ENCODE measurements at places on chromosomes 13 and 19. TPM values are rescaled to one million over a fixed set of nuclear protein-coding genes. Genes with fewer than 3 reads are reported as not detected.

GRCh38 chr13:43693639-43694038 is 93.1 kb downstream of the ENOX1 start:
- no peaks in the 10 kb centered on the region for H3K36me3 ChIP-seq
- H3K27ac ChIP-seq, result no peak overlapping the region
- no peaks in the 10 kb centered on the region for H3K4me1 ChIP-seq

DNA sequence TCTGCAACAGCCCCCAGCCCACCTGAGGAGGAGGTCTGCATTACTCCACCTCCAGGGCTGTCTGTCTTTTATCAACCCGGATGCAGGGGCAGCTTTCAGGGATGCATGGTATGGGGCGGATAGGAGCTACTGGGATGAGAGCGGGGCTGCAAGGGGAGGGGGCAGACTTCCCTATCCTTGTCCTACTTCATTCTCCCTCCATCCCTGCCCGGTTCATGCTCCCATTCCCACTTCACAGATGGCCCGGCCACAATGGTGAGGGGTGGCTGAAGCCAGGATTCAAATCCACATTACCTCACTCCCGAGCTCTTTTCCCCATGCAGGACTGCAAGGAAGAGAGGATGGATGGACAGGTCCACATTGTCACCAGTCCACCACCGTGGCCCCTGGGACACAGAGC is 40.5 kb upstream of the VSTM2B start:
- H3K27ac ChIP-seq, result no peak overlapping the region
- H3K4me3 ChIP-seq, result no peak overlapping the region
- no peaks in the 10 kb centered on the region for H3K27me3 ChIP-seq

GRCh38 chr13:105272660-105273631 is 1262.5 kb downstream of the EFNB2 start:
- DNase-seq, result no peak
- H3K27ac ChIP-seq, result no peak overlapping the region

- H3K4me3 ChIP-seq, result peak overlapping the region; percentile 61
- peak; percentile 65 for DNase-seq
- H3K36me3 ChIP-seq, result no peaks in the 10 kb centered on the region
- no peaks in the 10 kb centered on the region for H3K27me3 ChIP-seq
These were observed 2.0 kb upstream of the TSHZ3 start for GRCh38 chr19:31351056-31351854.

GRCh38 chr19:41224632-41225031 is 5.6 kb downstream of the AXL start:
- no peak overlapping the region for H3K4me3 ChIP-seq
- peaks cover 10% of the 10 kb centered on the region for H3K4me1 ChIP-seq
- DNase-seq, result no peak
- H3K27ac ChIP-seq, result no peak overlapping the region

Gene NBEA
- 18.7 TPM for total RNA-seq

DNA sequence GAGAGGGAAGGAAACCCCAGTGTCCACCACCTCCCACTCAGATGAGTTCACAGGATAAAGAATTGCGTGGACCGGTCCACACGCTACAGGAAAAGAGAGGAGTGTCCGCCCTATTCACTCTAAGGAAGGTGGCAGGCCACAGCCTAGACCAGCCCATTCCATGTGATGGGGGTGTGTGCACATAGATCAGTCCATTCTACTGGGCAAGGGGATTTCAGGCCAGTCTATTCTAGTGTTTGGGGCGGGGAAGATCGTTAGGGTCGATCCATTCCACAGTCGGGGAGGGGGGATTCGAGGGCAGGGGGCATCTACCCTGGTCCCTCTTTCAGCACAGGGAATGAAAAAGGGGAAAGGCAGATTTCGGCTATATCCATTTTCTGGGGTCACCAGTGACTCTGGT is 7.8 kb downstream of the FIZ1 start:
- H3K4me1 ChIP-seq, result peaks cover 3% of the 10 kb centered on the region
- DNase-seq, result no peak
- H3K27me3 ChIP-seq, result no peaks in the 10 kb centered on the region
- H3K36me3 ChIP-seq, result no peaks in the 10 kb centered on the region
- H3K4me3 ChIP-seq, result no peak overlapping the region
- H3K27ac ChIP-seq, result no peak overlapping the region

DNA sequence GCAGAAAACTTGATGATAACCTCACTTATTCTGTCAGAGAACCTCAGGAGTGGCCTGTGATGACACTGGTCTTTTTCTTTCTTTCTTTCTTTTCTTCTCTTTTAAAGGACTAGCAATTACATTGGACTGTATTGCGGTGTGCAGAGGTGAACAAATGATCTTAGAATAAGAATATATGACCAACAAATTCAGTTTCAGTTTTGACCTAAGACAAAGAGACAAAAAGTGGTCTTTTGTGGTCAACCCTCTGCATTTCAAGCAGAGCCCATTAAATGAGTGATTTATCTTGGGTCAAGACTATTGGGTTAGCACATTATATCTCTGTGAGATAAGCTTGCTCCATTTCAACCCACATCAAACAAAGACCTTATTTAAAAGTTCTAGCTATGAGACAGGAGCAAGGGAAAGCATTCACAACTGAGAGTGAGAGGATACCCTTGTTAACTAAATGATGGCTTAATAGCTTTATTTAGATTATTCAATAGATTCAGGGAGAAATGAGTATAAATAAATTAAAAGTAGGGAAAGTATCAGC is 644.4 kb downstream of the PCDH9 start:
- no peaks in the 10 kb centered on the region for H3K27me3 ChIP-seq
- H3K27ac ChIP-seq, result no peak overlapping the region

GRCh38 chr19:46035546-46035945 is 5.3 kb downstream of the IGFL4 start:
- no peaks in the 10 kb centered on the region for H3K36me3 ChIP-seq
- no peak overlapping the region for H3K27ac ChIP-seq
- DNase-seq, result no peak
- H3K4me1 ChIP-seq, result no peaks in the 10 kb centered on the region

Gene TSSK6
- 0.95 TPM for total RNA-seq

DNA sequence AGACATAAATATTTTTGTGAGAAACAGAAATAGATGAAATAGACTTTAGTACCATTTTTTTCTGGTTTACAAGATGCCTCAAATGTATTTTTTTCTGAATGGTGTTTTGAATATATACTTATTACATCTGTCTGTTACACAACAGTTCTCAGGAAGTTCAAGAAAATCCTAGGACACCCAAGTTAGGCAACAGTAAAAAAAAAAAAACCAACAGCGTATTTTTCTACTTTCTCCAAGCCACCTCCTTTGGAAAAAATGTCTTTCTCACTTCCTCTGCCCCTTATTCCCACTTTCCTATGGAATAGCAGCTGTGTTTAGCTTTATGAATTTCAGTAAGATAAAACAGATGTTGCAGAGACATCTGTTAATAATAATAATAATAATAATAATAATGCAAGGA is 489.6 kb upstream of the KLF12 start:
- H3K4me1 ChIP-seq, result no peaks in the 10 kb centered on the region
- no peak overlapping the region for H3K27ac ChIP-seq
- H3K27me3 ChIP-seq, result no peaks in the 10 kb centered on the region
- DNase-seq, result no peak
- H3K4me3 ChIP-seq, result no peak overlapping the region
- no peaks in the 10 kb centered on the region for H3K36me3 ChIP-seq

Gene ATP4A
- total RNA-seq, result not detected

- no peak overlapping the region for H3K4me3 ChIP-seq
- DNase-seq, result no peak
- no peaks in the 10 kb centered on the region for H3K27me3 ChIP-seq
- no peaks in the 10 kb centered on the region for H3K36me3 ChIP-seq
- no peak overlapping the region for H3K27ac ChIP-seq
- H3K4me1 ChIP-seq, result no peaks in the 10 kb centered on the region
These were observed 7.3 kb upstream of the GADD45B start for GRCh38 chr19:2468596-2468995.

Gene ATXN8OS
- total RNA-seq, result not detected

DNA sequence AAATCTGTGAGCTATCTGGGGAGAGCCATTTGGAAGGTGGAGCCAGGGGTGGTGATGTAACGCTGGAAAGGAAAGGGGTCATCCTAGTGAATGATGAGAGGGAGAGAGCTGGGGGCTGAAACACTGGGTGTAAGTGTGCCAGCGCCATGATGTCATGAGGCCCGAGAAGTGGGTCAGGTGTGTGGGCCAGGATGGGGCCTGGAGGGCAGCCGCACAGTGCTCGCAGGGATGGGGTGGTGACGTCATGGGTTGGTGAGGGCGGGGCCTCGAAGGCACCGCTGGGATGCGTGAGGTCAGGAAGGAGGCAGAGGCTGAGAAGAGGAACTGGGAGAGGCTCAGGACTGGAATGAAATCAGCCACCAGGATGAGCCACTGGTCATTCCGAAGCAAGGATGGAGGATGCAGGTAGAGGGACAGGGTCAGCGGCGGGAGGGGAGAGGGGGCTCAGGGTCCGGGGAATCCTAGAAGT is 4.4 kb downstream of the CCDC61 start:
- no peaks in the 10 kb centered on the region for H3K36me3 ChIP-seq
- no peaks in the 10 kb centered on the region for H3K27me3 ChIP-seq
- no peak overlapping the region for H3K27ac ChIP-seq

- H3K4me1 ChIP-seq, result peaks cover 3% of the 10 kb centered on the region
- no peak for DNase-seq
- H3K27me3 ChIP-seq, result no peaks in the 10 kb centered on the region
- no peaks in the 10 kb centered on the region for H3K36me3 ChIP-seq
These were observed 213.6 kb downstream of the RGCC start for GRCh38 chr13:41670873-41671443.

DNA sequence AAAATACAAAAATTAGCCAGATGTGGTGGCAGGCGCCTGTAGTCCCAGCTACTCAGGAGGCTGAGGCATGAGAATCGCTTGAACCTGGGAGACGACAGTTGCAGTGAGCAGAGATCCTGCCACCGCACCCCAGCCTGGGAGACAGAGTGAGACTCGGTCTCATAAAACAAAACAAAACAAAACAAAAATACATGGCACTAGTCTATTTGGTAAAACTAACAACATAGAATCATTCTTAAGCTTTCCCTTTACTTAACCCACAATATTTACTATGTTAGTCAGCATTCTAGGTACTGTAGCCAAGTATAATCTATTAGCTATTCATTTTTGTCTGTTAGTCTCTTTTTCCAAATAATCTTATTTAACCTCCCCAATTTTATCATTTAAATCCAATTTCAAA is 1482.8 kb downstream of the SLITRK5 start:
- no peak overlapping the region for H3K27ac ChIP-seq
- no peaks in the 10 kb centered on the region for H3K4me1 ChIP-seq
- DNase-seq, result no peak
- H3K36me3 ChIP-seq, result no peaks in the 10 kb centered on the region
- H3K4me3 ChIP-seq, result no peak overlapping the region

DNA sequence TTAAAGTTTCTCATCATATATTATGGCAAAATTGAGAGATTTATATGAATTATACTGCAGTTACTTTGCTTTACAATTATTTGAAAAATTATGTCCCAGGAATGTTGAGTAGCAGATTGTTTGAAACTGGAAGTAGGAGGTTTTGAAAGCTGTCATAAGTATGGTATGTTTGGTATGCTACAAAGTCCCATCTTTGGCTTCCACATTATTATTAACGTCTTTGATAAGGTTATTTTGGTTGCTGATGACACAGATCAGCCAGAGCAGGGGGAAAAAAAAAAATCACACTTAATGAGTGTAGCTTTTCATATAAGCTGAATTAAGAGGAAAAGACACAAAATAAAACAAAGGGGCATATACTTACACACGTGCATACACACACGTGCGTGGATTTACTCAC is 130.1 kb downstream of the SLITRK1 start:
- H3K4me1 ChIP-seq, result no peaks in the 10 kb centered on the region
- no peak overlapping the region for H3K4me3 ChIP-seq
- no peak overlapping the region for H3K27ac ChIP-seq
- H3K36me3 ChIP-seq, result no peaks in the 10 kb centered on the region
- no peaks in the 10 kb centered on the region for H3K27me3 ChIP-seq
- no peak for DNase-seq

DNA sequence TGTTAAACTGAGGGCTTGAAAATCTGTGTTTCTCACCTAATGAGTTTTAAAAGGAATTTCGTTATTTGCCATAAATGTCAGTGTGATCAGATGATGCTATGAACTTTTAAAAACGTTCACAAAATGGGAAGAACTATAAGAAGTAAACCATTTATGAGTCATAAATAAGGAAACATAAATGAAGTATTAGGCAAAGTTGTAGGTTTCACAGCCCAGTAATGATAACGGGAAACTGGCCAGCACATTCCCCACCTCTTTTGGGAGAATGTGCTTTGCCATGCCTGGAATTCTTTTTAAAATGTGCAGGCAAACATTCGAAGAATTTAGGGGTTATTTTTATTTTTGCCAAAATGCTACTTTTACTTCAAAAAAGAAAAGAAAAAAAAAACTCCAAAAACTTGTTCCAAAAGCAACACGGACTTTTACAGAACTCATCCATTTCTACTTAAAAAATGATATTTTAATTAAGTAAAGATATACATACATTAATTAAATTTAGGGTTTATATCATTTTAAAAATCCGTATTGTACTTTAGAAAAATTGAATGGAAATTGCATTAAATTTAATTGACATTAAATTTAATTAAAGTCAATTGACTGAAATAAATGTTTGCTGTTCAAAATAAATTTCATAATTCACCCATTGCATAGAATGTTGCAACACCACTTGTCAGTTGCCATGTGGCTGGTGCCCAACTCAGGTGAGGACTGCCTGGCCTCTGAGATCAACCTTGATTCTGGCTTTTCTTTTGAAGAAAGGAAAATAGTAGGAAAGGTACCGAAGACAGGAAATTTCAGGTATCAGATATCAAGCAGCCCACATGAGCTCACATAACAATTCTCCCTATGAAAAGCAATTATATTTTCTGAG is 1198.5 kb downstream of the EFNB2 start:
- H3K4me3 ChIP-seq, result no peak overlapping the region
- no peaks in the 10 kb centered on the region for H3K27me3 ChIP-seq
- H3K27ac ChIP-seq, result no peak overlapping the region
- no peaks in the 10 kb centered on the region for H3K36me3 ChIP-seq
- H3K4me1 ChIP-seq, result peaks cover 2% of the 10 kb centered on the region
- DNase-seq, result no peak

GRCh38 chr13:99227909-99228688 is 27.4 kb downstream of the UBAC2 start:
- no peak for DNase-seq
- H3K27ac ChIP-seq, result no peak overlapping the region
- H3K4me1 ChIP-seq, result peaks cover 4% of the 10 kb centered on the region
- no peaks in the 10 kb centered on the region for H3K36me3 ChIP-seq

DNA sequence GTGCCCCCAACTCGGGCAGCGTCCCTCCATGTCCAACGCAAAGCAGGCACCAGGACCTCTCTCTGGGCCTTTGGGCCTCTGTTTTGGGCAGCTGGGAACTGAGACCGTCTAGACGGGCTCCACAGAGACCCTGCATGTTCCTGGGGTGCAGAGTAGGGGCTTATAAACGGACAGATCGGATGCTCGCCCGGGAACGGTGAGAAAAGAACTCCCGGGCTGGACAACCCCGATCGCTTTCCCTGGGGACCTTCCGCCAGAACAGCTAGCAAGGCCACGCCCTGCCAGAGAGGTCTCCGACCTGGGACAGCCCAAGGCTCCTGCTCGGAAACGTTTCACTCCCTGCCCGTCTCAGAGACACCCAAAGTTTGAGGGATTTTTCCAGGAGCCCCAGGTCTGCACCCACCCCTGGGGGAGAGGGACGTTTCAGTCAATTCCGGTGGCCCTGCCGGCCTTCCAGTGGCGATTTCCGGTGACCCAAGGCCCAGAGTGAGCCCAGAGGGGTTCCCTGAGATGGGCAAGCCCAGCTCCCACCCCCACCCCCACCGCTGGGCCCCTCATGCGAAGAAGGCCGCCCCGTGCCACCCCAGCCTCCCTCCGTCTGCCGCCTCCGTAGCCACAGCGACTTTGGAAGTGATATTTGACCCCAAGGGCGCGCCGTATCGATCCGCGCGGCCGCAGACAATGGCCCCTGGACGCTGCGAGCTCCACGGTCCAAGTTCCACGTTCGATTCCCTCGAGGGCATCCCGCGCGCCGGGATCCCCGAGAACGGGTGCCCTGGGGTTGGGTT is 1.7 kb downstream of the NR2F6 start:
- H3K4me1 ChIP-seq, result peaks cover 4% of the 10 kb centered on the region
- H3K36me3 ChIP-seq, result no peaks in the 10 kb centered on the region
- DNase-seq, result peak; percentile 75
- peak overlapping the region; percentile 87 for H3K4me3 ChIP-seq

All from ovary (tissue), 10 donors.